ENCODE measurements at places on chromosomes 3 and 15. TPM values are rescaled to one million over a fixed set of nuclear protein-coding genes. Genes with fewer than 3 reads are reported as not detected.

DNA sequence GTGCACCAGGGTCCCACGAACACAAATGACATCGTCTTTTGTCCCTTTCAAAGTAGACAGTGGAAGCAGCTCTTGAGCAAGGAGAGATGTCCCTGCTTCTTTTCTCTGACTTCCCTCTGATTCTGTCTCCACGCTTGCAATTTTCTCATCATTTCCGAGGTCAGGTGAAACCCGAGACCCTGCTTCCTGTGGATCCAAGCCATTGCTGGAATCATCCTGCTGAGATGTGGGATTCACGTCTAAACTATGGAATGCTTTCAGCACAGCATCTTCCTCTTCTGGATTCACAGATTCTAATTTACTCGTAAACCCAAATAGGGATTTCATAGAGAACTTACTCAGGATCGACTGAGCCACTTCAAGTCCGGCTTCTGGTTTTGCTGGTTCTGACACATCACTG, 127.1 kb downstream of the FMN1 start:
- H3K27ac ChIP-seq, result no peak overlapping the region
- H3K27me3 ChIP-seq, result no peaks in the 10 kb centered on the region
- H3K36me3 ChIP-seq, result no peaks in the 10 kb centered on the region
- no peak for DNase-seq

DNA sequence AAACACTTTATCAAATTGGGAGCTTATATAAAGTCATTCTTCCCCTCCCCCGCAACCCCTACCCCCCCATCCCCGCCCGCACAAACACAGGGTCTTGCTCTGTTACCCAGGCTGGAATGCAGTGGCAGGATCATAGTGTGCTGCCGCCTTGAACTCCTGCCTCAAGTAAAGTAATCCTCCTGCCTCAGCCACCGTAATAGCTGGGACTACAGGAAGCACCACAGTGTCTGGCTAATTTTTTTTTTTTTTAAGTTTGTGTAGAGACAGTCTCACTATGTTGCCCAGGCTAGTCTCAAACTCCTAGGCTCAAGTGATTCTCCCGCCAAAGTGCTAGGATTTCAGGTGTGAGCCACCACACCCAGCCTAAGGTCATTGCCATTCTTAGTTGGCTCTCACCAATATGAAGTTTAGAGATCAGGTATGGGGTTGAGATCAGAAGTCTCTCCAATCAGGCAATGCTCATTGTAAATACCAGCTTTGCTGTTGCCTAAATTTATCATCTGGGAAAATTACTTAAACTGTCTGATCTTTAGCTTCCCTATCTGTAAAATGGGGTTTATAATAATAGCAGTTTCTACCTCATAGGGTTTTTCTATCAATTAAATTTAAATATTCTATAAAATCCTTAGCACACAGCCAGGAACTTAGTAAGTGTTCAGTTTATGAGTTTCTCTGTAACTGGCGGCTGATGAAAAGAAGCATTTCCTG, 60.3 kb downstream of the TGFBR2 start:
- DNase-seq, result no peak
- H3K27me3 ChIP-seq, result no peaks in the 10 kb centered on the region
- peaks cover 11% of the 10 kb centered on the region for H3K36me3 ChIP-seq
- no peak overlapping the region for H3K4me3 ChIP-seq
- peaks cover 8% of the 10 kb centered on the region for H3K4me1 ChIP-seq

PLA2G4E gene
- total RNA-seq, result 0.08 TPM

- no peaks in the 10 kb centered on the region for H3K4me1 ChIP-seq
- H3K4me3 ChIP-seq, result no peak overlapping the region
- H3K27me3 ChIP-seq, result no peaks in the 10 kb centered on the region
- no peaks in the 10 kb centered on the region for H3K36me3 ChIP-seq
These were observed 17.3 kb upstream of the SRGAP3 start for GRCh38 chr3:9266716-9267115.
